ENCODE measurements at places on chromosomes 6 and 20.

DNA sequence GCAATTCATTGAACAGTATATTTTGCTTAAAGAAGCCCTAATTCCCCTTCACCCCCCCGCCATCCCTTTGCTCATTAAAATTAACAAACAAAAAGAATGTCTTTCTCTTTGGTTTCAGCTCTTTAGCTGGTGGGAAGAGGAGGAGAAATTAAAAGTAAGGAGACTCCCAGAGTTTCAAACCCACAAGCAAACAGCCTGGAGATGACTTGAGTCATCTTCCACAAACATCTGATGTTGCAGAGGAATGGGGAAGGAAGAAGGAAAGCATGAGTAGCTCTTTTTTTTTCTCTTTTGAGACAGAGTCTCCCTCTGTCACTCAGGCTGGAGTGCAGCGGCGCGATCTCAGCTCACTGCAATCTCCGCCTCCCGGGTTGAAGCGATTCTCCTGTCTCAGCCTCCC, 189.6 kb downstream of the ADAT2 start:
- DNase-seq: no peak

GRCh38 chr6:129872586-129872985, 11.5 kb upstream of the TMEM244 start:
- no peak for DNase-seq

DNA sequence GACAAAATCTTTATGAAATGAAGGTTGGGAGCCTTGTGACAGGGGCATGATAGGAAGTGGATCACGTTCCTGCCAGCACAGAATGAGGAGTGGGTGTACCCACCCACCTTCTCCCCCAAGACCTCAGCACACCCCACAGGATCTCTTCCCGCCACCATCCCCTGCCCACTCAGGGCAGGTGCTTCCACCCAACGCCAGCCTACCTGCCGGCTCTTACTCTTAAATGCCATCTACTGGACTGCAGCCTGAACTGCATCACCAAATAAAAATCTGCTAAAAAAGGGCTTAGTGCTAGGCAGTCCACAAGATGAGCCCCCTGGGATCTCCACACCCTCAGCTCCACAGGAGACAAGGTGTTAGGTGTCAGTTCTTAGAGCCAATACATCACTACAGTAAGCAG, 20.6 kb downstream of the DTNBP1 start:
- no peak for DNase-seq

DNA sequence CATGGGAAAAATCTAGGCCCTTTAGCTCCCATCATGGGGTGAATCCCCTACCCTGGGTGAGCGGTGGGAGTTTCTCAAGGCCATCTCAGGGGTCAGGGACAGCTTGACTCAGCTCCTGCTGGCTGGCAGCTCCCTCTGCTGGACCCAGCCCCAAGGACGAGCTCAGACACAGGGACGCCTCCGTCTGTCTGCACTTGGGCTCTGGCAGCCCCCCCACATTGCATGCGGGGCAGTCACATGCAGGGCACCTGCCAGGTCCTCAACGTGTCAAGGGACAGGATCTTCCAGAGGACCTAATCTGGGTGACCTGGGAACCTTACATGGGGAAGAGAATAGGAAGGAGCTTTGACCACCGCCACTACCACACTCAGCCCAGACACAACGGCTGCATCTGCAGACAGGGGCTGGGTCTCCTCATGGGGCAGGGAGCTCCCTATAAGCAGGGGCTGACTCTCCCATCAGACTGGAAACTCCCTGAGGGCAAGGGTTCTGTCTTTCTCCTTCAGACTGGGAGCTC, 173.4 kb downstream of the MRPL14 start:
- no peak for DNase-seq

- DNase-seq: no peak
Measured at GRCh38 chr6:53986165-53986720, 125.0 kb upstream of the MLIP start.

All from stimulated activated naive B cell treated with anti-CD40 and anti-IgM and Interleukin-4, amounts not matched to agents 10 μg/mL and 1 μg/mL and 100 μg/mL, for 72 hours (primary cell).